ENCODE measurements at places on chromosomes 3 and 15. TPM values are rescaled to one million over a fixed set of nuclear protein-coding genes. Genes with fewer than 3 reads are reported as not detected.

GPR27 gene
- not detected for total RNA-seq

ZKSCAN7 gene
- total RNA-seq, result 3.8 TPM

RMDN3 gene
- 19.5 TPM for total RNA-seq

CHRNA3 gene
- not detected for total RNA-seq

PEX5L gene
- not detected for total RNA-seq

TMEM212 gene
- not detected for total RNA-seq

KLHL6 gene
- total RNA-seq, result not detected

NPAP1 gene
- total RNA-seq, result not detected

CHRNA5 gene
- 10.5 TPM for total RNA-seq

ZNF385D gene
- total RNA-seq, result not detected
